ENCODE measurements at places on chromosomes 4 and X. TPM values are rescaled to one million over a fixed set of nuclear protein-coding genes. Genes with fewer than 3 reads are reported as not detected.

BEND4 gene
- not detected for total RNA-seq

UGT2B11 gene
- total RNA-seq = not detected

DIPK2B gene
- not detected for total RNA-seq

WWC2 gene
- total RNA-seq = 32.5 TPM

GYG2 gene
- total RNA-seq = 4.9 TPM

SPARCL1 gene
- 0.70 TPM for total RNA-seq

GLRB gene
- total RNA-seq = 4.5 TPM

TECRL gene
- total RNA-seq = not detected

IL1RAPL1 gene
- under 0.01 TPM for total RNA-seq

TSPAN7 gene
- not detected for total RNA-seq

ALG13 gene
- 31.5 TPM for total RNA-seq

NLGN4X gene
- not detected for total RNA-seq

ADH1B gene
- total RNA-seq = 565 TPM

GAGE13 gene
- not detected for total RNA-seq

MEPE gene
- not detected for total RNA-seq

CPLX1 gene
- not detected for total RNA-seq

PF4V1 gene
- total RNA-seq = 10.6 TPM

SCD5 gene
- 16.0 TPM for total RNA-seq

SOD3 gene
- 66.9 TPM for total RNA-seq

GSX2 gene
- not detected for total RNA-seq

GLOD5 gene
- total RNA-seq = not detected

XKRX gene
- 0.60 TPM for total RNA-seq

GPC4 gene
- 3.6 TPM for total RNA-seq

CXorf49 gene
- not detected for total RNA-seq

WDR13 gene
- 335 TPM for total RNA-seq

VSIG4 gene
- not detected for total RNA-seq

SLC6A8 gene
- total RNA-seq = 10.8 TPM

PAGE2B gene
- total RNA-seq = not detected

RS1 gene
- not detected for total RNA-seq

CTAG1A gene
- not detected for total RNA-seq

IL13RA1 gene
- total RNA-seq = 57.8 TPM

LGI2 gene
- total RNA-seq = 0.08 TPM

PRRG3 gene
- 2.1 TPM for total RNA-seq

EDNRA gene
- 5.3 TPM for total RNA-seq

CT45A3 gene
- total RNA-seq = not detected

P2RY4 gene
- total RNA-seq = under 0.01 TPM

TCEAL7 gene
- total RNA-seq = 5.9 TPM

LUZP4 gene
- not detected for total RNA-seq

NXF2 gene
- total RNA-seq = not detected

GPC3 gene
- total RNA-seq = 26.6 TPM

H2BW2 gene
- total RNA-seq = not detected

ZNF157 gene
- total RNA-seq = 0.12 TPM

WDFY3 gene
- 38.3 TPM for total RNA-seq

ADH5 gene
- 175 TPM for total RNA-seq
